Caco-2 (cell line): ENCODE measurements at places on chromosomes 13 and 19. TPM values are rescaled to one million over a fixed set of nuclear protein-coding genes. Genes with fewer than 3 reads are reported as not detected.

Gene NOTCH3
- total RNA-seq = 53.5 and 60.6 TPM in 2 replicates

GRCh38 chr13:43116242-43116641 lies 92.9 kb downstream of the DNAJC15 start:
- H3K27ac ChIP-seq = no peak overlapping the region
- DNase-seq = no peak
- H3K4me1 ChIP-seq = peaks cover 24% of the 10 kb centered on the region

DNA sequence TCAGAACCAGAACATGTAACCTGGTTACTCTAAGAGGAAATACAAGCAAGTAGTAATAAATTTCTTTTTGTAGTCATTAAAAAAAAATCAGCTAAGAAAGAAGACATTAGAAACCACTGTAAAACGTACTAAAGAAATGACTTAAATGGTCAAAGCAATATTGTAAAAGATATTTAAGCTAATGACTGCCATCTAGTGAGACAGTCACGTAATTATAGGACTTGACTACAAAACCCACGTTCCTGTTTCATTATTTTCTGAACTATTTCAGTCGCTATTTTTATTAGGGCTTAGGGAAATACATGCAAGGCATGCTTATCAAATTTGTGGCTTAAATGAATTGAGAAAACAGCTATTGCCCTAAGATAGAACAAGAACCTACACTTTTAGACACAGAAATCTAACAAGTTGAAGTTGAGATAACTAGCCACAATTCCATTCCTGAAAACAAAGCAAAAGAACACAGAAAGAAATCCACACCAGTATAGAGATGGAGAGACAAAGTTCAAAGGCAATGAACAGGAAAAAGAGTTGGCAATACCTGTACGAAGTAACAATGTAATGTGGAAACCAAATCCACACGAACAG lies 17.9 kb downstream of the ALG5 start:
- no peak overlapping the region for H3K27ac ChIP-seq
- DNase-seq = no peak
- no peak overlapping the region for H3K4me3 ChIP-seq
- no peaks in the 10 kb centered on the region for H3K27me3 ChIP-seq
- H3K4me1 ChIP-seq = no peaks in the 10 kb centered on the region

DNA sequence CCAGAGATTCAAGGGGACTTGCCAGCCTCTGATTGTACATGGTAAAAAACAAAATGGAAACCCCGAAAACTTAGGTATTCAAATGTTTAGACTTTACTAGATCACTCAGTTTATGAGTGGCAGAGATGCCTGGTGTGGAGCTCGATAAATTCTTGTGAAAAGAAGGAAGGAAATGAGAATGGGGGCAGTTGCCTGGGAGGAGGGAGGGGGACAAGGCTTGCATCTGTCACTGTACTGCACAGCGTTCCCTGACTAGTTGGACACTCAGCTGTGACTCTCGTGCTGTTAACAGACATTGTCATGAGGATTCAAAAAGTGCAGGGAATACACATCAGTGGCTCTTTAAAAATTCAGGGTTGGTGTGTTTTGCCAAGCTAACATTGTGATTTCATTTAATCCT lies 232.9 kb downstream of the ZIC5 start:
- no peaks in the 10 kb centered on the region for H3K4me1 ChIP-seq
- H3K27ac ChIP-seq = no peak overlapping the region
- no peaks in the 10 kb centered on the region; the same call in 1 of the 2 replicates for H3K27me3 ChIP-seq
- no peak overlapping the region for H3K4me3 ChIP-seq
- DNase-seq = no peak

DNA sequence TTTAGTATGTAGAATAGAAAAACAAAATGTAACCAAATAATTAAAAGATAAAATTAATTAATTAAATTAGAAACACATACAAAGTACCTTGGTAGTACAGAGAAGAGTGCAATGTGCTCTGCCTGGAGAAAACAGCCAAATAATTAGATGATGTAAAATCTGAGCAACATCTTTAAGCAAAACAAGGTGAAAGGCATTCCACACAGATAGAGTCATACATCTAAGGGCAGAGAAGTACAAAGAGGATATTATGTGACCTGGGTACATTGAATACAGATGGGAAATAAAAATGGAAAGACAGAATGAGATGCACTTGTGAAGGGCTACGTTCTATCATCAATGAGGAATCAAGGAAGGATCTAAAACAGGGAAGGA lies 25.2 kb upstream of the FNDC3A start:
- no peaks in the 10 kb centered on the region for H3K4me1 ChIP-seq
- H3K27me3 ChIP-seq = no peaks in the 10 kb centered on the region
- DNase-seq = no peak
- H3K27ac ChIP-seq = no peak overlapping the region

- H3K4me1 ChIP-seq = peaks cover 80% of the 10 kb centered on the region
- H3K27ac ChIP-seq = peak overlapping the region; percentile 76
- no peak overlapping the region for H3K4me3 ChIP-seq
Measured at GRCh38 chr19:33275933-33276619, 26.3 kb downstream of the CEBPA start.

Gene TGFBR3L
- 9.8 and 10.8 TPM in 2 replicates for total RNA-seq

- peaks cover 23% of the 10 kb centered on the region for H3K4me1 ChIP-seq
- H3K27ac ChIP-seq = peak overlapping the region; percentile 1
- no peaks in the 10 kb centered on the region for H3K27me3 ChIP-seq
- H3K4me3 ChIP-seq = no peak overlapping the region
- H3K36me3 ChIP-seq = no peaks in the 10 kb centered on the region; the same call in 1 of the 2 replicates
- no peak for DNase-seq
Measured at GRCh38 chr13:49112782-49113525, 107.2 kb upstream of the MLNR start.

Gene ZNF524
- 10.8 and 11.1 TPM in 2 replicates for total RNA-seq

Gene PDE4C
- 0.36 and 0.46 TPM in 2 replicates for total RNA-seq

- no peak for DNase-seq
- H3K4me3 ChIP-seq = no peak overlapping the region
- H3K27ac ChIP-seq = no peak overlapping the region
Measured at GRCh38 chr19:14654786-14655560, 19.7 kb downstream of the ADGRE3 start.

DNA sequence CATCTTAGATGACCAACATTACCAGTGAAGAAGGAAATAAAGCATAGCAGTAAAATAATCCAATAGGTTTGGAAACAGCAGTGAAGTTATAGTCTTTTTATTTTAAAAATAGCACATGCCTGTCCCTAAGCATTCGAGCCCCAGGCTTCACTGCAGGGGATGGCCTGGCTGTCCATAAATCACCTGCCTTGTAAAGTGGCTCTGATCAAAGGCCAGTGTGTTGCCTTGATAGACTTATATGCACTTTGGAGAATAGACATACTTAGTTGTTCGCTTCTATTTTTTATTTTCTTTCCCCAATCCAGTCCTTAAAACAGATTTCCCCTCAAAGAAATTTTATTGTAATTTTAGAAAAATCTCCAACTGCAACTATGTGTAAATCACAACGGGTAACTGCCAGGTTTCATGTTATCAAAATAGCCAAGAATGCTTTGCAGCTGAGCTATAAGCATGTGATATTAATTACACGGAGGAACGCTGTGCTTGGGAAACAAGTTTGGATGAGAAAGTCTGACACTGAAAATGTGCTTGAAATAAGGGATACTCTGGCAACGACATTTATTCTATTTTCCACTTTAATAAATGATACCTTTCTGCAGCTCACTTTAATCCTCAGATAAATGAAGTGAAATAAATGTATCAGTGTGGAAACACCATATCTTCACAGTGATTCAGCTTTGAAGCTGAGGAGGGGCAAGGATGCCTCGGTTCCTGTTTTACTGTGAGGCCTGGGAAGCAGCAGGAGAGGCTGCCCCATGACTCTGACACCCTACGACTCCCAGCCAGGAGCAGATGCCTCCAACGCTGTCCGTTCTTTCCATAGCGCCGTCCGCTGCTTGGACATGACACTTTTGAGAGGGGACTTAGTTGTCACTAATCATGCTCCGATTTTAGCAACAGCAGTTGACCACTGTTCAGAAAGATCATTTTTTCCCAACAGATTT lies 5.5 kb upstream of the METTL21C start:
- no peak overlapping the region for H3K27ac ChIP-seq
- DNase-seq = no peak
- H3K36me3 ChIP-seq = no peaks in the 10 kb centered on the region
- H3K4me3 ChIP-seq = no peak overlapping the region

Gene COX7A1
- not detected in 2 replicates for total RNA-seq

Gene IFNL1
- not detected in 2 replicates for total RNA-seq

GRCh38 chr19:23070353-23071146 lies 46.3 kb upstream of the ZNF730 start:
- no peak overlapping the region for H3K4me3 ChIP-seq
- no peak overlapping the region for H3K27ac ChIP-seq
- no peak for DNase-seq
- H3K36me3 ChIP-seq = no peaks in the 10 kb centered on the region

GRCh38 chr13:24080134-24080533 lies 80.4 kb upstream of the SPATA13 start:
- no peak overlapping the region for H3K4me3 ChIP-seq
- no peak for DNase-seq
- H3K4me1 ChIP-seq = peaks cover 14% of the 10 kb centered on the region
- H3K36me3 ChIP-seq = no peaks in the 10 kb centered on the region
- no peak overlapping the region for H3K27ac ChIP-seq

DNA sequence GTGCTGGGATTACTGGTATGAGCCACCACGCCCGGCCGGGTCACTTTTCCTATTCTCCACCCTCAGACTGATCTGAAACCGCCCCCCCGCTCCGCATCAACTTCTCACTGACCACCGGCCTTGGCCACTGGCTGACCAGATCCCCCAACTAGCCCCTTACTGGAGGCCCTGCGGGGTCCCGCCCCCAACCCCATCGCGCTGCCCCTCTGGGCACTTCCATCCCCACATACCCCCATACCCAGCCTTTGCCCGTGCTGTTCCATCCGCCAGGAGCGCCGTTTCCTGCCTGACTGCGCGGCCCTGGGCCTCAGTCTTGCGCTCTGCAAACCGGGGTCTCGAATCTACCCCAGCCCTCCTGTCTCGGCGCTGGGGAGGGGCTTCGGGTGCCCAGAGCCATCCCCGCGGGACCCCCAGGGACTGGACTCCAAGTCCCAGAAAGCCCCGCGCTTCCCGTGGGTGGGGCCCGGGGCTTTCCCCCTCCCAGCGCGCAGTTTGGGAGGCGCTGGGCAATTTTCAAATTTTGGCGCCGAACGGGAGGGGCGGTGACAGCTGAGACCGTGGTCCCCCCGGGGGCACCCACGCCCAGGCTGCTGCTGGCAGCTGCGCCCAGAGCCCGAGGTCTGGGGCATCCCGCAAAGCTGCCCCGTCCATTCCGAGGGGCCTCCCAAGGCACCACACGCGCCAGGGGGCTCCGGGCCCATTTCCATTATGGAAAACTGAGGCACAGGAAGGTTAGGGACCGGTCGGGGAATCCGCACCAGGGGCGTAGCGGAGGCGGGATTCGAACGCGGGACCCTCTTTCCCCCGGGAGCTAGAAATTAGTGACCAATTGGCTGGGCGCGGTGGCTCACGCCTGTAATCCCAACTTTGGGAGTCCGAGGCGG lies 5.2 kb upstream of the LMNB2 start:
- H3K36me3 ChIP-seq = no peaks in the 10 kb centered on the region
- no peak for DNase-seq
- no peaks in the 10 kb centered on the region for H3K27me3 ChIP-seq
- H3K4me1 ChIP-seq = no peaks in the 10 kb centered on the region

Gene KIR3DL2
- total RNA-seq = not detected in 2 replicates

GRCh38 chr19:13013649-13014048 lies 18.4 kb downstream of the NFIX start:
- no peak for DNase-seq
- H3K36me3 ChIP-seq = no peaks in the 10 kb centered on the region
- no peak overlapping the region for H3K27ac ChIP-seq
- peaks cover 8% of the 10 kb centered on the region; the same call in 1 of the 2 replicates for H3K4me1 ChIP-seq

Gene STARD13
- total RNA-seq = 9.1 and 12.9 TPM in 2 replicates

Gene PSG5
- total RNA-seq = 1.2 and 1.7 TPM in 2 replicates

DNA sequence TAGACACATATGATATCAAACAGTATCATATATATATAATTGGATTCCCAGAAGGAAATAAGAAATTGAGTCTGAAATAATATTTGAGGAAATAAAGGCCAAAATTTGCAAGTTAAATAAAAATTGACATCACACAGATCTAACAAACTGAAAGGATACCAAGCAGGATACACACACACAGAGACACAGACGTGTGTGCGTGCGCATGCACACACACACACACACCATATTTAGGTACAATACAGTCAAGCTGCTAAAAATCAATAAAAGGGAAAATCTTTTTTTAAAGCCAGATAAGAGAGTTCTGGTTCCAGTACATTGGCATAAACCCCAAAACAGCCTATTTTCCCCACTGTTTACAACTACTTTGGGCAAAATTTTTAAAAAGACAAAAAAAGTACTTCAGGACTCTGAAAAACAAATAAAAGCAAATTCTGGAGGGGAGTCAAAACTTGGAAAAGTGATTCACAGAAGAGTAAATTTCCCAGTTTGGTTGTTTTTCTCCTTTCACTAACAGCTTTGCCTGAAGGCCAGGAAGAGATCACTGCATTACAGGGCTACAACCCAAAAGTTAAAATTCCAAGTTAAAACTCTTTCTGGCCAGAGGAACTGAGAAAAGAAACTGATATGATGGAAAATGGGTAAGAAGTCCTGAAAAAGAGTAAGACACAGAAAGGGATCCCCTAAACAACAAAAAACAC lies 16.2 kb downstream of the MYCBP2 start:
- peaks cover 10% of the 10 kb centered on the region; the same call in 1 of the 2 replicates for H3K4me1 ChIP-seq
- DNase-seq = no peak
- no peak overlapping the region for H3K27ac ChIP-seq
- no peaks in the 10 kb centered on the region for H3K36me3 ChIP-seq

DNA sequence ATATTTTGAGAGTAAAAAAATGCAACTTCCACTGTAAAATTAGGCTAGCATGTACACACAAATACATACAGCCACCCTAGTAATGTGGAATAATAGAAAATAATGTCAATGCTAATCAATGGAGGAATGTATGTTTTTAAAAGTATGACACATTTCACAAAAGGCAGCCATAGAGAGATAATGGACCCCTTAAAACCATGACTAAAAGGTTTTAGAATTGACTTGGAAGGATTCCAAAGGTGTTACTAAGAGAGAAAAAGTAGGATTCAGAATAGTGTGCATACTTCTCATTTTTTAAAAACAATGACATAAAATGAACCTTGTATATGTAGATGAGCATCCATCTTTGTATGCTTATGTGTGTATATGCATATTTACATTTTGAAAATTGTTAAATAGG lies 597.9 kb upstream of the PCDH9 start:
- H3K4me3 ChIP-seq = no peak overlapping the region
- H3K36me3 ChIP-seq = no peaks in the 10 kb centered on the region
- H3K4me1 ChIP-seq = no peaks in the 10 kb centered on the region
- H3K27me3 ChIP-seq = no peaks in the 10 kb centered on the region
- no peak for DNase-seq

Gene RABAC1
- 64.4 and 70.7 TPM in 2 replicates for total RNA-seq

Gene ZNF540
- 0.36 TPM in 1 of 2 replicates, not detected in the other for total RNA-seq

Gene PLPP2
- 29.6 and 42.0 TPM in 2 replicates for total RNA-seq

GRCh38 chr19:48867746-48868113 lies 687 bp downstream of the PLEKHA4 start:
- H3K27ac ChIP-seq = peak overlapping the region; percentile 76
- DNase-seq = no peak
- H3K4me3 ChIP-seq = peak overlapping the region; percentile 21
- H3K36me3 ChIP-seq = no peaks in the 10 kb centered on the region
- H3K27me3 ChIP-seq = no peaks in the 10 kb centered on the region

Gene NCR1
- total RNA-seq = 0.91 and 1.1 TPM in 2 replicates

Gene WTIP
- 53.3 and 58.0 TPM in 2 replicates for total RNA-seq
